Naive thymus-derived CD8-positive, alpha-beta T cell (primary cell): ENCODE measurements at places on chromosomes 13 and 19. TPM values are rescaled to one million over a fixed set of nuclear protein-coding genes. Genes with fewer than 3 reads are reported as not detected.

DNA sequence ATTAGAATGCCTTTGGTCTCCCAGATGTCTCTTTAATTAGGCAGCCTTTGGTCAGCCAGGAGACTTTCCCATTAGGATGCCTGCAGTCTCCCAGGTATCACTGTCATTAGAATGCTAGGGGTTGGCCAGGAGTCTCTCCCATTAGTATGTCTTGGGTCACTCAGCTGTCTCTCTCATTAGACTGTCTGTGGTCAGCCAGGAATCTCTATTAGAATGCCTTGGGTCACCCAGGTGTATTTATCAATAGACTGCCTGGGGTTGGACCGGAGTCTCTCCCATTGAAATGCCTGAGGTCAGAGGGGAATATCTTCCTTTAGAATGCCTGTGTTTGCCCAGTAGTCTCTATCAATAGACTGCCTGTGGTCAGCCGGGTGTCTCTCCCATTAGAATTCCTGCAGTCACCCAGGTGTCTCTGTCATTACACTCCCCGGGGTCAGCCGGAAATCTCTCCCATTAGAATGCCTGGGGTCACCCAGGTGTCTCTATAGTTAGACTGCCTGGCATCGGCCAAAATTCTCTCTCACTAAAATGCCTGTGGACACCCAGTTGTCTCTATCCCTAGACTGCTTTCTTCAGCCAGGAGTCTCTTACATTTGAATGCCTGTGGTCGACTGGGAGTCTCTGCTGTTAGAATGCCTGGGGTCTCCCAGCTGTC lies 1460.3 kb downstream of the UQCRFS1 start:
- no peak for DNase-seq

GRCh38 chr13:24182703-24183081 lies 22.2 kb downstream of the SPATA13 start:
- no peak for DNase-seq

DNA sequence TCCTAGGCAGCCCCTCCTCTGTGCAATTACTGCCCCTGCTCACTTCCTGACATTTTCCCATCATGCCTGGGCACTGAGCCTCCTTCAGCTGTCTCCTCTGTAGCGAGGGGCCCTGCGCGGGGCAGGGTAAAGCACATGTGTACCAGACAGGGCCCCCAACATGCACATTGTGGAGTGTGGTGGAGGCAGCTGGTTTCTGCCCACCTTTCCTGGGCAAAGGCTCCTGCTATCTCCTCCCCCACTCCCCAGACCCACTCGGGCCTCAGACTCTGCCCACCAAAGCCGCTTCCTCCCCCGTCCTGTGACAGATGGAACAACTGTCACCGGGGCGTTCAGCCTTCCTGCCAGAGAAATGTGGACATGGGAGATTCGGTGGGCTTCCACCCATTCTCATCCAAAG lies 2.9 kb upstream of the KPTN start:
- no peak for DNase-seq

- no peak for DNase-seq
These were observed 3.2 kb downstream of the SERPINE3 start for GRCh38 chr13:51342706-51343105.

LAIR2 gene
- polyA plus RNA-seq: 17.2 TPM
